Suprapubic skin (tissue), 4 donors: ENCODE measurements at places on chromosomes 6 and 20. TPM values are rescaled to one million over a fixed set of nuclear protein-coding genes. Genes with fewer than 3 reads are reported as not detected.

- H3K27ac ChIP-seq = no peak overlapping the region
- H3K4me3 ChIP-seq = no peak overlapping the region
- DNase-seq = no peak
- no peaks in the 10 kb centered on the region for H3K27me3 ChIP-seq
Observed at GRCh38 chr6:167078745-167079144, 44.2 kb upstream of the CCR6 start.

- H3K4me3 ChIP-seq = no peak overlapping the region
- H3K36me3 ChIP-seq = no peaks in the 10 kb centered on the region
- no peak for DNase-seq
- H3K4me1 ChIP-seq = no peaks in the 10 kb centered on the region
- H3K27ac ChIP-seq = no peak overlapping the region
- no peaks in the 10 kb centered on the region for H3K27me3 ChIP-seq
Observed at GRCh38 chr6:77816766-77817270, 164.0 kb downstream of the MEI4 start.

GRCh38 chr20:24603454-24603853 lies 134.0 kb downstream of the SYNDIG1 start:
- H3K27me3 ChIP-seq = no peaks in the 10 kb centered on the region
- DNase-seq = no peak
- no peaks in the 10 kb centered on the region for H3K36me3 ChIP-seq
- no peak overlapping the region for H3K4me3 ChIP-seq
- no peaks in the 10 kb centered on the region for H3K4me1 ChIP-seq

Gene BANF2
- not detected for total RNA-seq
